ENCODE measurements at places on chromosomes 5 and 9.

DNA sequence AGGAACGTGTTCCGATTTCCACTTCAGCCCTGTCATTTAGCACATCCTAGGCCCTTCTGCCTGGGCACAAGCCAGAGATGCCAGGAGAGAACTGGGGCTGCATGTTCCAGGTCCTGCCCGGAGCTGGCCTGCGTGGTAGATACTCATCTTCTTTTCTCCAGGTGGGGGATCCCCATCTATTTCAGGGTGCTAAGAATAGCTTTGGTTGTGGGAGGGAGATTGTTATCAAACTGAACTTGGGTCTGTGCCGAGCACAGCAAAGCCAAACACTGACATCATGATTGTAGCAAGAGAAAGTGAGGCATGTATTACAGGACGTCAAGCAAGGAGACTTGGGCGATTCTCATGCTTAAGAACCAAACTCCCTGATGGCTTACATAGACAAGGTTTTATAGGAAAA is 18.2 kb downstream of the C9orf153 start:
- DNase-seq, result no peak

DNA sequence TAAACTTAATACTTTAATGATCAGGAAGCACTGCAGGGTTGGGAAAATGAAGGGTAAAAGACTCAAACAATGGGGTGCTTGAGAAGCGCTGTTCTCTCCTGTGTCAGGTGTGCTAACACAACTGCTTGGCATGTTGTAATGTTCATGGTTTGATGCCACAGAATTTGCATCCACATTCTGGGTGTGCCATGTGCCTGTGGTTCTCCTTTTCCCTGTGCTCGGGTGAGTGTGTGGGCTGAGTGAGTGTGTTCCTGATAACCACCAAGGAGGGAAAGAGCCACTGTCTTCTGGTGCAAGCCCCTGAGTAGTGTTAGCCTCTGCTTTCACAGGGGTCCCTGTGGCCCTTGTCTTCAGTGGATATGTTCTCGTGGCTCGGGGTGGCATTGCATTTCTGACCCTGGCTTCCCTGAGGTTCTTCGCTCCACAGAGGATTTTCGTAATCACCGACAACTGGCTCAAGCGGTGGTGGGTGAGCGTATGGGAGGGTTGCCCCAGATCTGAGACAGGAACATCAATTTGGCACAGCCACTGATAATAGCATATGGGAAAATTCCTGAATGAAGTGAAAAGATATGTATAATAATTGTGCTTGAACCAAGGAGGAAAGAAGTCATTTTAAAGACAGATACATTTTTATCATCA is 102.0 kb downstream of the MVB12B start:
- DNase-seq, result no peak

- DNase-seq, result no peak
Observed at GRCh38 chr5:31751610-31752009, 112.7 kb downstream of the PDZD2 start.

DNA sequence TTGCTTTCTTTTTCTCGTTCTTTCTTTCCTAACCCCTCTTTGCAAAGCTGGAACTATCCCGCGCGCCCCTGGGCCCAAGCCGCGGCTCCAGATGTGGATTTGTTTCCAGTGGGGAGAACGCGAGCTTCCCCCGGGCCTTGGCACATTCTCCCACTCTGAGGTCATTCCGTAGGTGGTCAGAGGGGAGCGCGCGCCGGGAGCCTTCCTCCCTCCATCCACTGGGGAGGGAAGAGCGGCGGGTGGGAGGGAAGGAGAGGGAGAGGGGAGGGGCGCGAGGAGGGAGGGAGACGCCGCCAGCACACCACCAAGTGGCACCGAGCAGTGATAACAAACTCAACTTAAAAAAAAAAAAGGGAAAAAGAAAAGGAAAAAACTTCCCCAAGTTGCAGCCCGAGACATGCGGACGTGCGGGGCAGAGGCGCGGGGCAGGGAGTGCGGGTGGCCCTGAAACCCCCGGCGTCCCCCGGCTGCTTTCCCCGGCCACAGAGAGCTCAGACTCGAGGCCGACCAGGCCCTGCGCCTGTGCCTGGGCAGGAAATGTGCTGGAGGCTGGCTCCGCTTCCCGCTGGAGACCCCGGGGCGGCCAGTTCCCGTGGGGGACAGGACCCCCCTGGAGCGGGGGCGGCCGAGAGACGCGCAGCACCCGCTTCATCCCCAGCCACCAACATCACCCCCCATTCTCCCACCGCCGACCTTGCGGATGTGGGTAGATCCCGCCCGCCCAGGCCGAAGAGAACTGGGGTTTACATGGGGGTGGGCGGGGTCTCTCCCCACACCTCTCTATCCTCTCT is 3.1 kb downstream of the IER5L start:
- DNase-seq, result peak; percentile 97
